ENCODE measurements at places on chromosomes 5 and 9.

- DNase-seq, result no peak
Measured at GRCh38 chr5:25891691-25892090, 1146.7 kb downstream of the CDH9 start.

GRCh38 chr9:35774907-35775635 lies 16.3 kb upstream of the NPR2 start:
- DNase-seq, result no peak

GRCh38 chr9:123807251-123807650 lies 122.7 kb downstream of the DENND1A start:
- DNase-seq, result no peak

GRCh38 chr9:2413160-2413805 lies 208.3 kb upstream of the VLDLR start:
- no peak for DNase-seq

DNA sequence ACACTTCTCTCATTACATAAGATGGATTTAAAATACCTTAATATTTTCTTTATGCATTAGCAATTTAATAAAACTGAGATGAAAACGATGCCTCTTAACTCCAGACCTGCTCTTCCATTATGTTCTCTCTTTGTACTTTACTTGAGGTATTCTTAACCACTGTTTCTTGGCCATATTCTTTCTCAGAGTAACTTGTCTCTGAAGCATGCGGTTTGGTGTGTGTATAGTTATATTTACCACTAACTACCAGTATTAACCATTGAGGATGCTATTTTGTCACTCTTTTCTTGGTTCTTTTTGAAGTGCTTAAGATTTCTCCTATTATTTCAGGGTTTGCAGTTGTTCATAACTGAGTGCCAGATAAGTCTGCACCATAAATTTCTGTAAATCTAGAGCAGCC lies 17.9 kb downstream of the TMEM167A start:
- DNase-seq, result no peak

DNA sequence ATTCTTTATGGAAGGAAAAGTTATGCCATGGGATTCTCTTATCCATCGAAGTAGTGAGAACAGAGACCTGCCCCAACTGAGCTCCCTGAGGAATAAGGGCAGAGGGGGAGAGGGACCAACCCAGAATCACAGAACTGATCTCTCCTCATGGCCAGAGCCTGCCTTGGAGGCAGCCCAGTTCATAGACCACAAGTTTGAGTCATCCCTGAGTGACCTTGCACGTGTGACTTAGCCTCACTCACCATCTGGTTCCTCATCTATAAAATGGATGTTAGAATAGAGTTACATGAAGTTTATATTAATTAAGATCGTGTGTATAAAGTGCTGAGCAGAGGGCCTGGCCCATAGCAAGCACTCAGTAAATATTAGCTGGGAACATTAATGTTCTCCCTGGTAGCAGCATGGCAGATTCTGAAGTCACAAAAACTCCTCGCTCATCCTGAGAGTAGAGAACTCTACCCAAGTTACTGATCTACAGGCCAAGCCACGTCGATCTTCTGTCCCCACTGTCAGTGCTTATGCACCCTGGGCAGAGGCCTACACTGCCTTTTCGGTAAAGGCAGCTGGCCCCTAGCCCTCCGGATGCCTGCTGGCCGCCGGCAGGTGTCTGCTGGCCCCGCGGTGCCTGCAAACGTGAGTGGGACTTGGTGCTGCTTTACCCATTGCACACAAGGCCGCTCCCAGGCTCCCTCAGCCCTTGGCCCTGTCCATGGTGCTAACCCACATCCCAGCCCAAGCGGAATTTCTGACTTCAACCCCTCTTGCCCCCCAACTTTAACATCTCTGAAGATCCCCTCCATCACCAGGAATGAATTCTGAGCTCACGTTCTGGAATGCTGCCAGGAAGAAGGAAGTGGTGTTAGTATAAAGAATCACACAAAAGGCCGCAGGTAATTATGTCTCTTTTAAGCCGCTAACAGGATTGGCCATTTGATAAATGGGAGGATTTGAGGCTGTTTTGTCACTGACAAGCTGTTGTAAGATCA lies 61.1 kb upstream of the ARAP3 start:
- DNase-seq, result no peak

DNA sequence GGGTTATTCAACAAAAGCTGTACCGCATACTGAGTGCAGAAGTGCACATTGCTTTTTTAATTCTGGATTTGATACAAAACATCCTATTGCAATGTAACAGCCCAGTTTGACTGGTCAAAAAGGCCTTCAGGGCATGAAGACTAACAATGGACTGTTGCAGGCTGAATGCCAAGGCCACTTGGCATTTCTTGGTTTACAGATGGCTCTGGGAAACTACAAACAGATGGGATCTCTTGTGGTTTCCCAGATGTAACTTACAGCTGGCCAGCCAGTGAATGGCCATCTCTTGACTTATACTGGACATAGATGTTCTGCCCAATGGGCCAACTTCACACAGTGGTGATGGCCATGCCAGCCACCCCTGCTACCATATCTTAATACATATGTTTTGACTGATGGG lies 36.8 kb downstream of the UGT3A2 start:
- DNase-seq, result no peak

GRCh38 chr5:18972177-18972576 lies 1015.8 kb downstream of the CDH18 start:
- no peak for DNase-seq

- DNase-seq, result no peak
Measured at GRCh38 chr5:80191991-80192398, 63.9 kb downstream of the SERINC5 start.

- DNase-seq, result no peak
Measured at GRCh38 chr9:20551835-20552234, 70.5 kb downstream of the MLLT3 start.

- no peak for DNase-seq
Measured at GRCh38 chr9:2816476-2817141, 27.3 kb downstream of the PUM3 start.

DNA sequence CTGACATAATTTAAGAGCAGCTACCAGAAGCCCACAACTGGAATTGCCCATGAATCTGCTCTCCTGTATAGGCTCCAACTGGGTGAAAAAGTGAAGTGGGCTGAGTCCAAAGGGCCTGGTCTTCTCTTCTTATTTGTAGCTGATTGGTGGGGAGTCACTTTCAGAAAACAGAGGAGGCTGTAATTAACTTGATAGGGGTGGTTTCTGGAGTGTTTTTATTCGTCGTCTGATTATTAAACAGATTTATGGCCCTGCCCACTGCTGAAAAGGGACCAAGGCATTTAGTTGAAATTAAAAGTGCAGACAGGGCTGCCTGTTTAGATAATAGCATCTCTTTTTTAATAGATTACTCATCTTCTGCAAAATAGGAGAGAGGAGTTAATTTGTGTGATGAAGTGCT lies 81.0 kb upstream of the SAP30L start:
- no peak for DNase-seq

DNA sequence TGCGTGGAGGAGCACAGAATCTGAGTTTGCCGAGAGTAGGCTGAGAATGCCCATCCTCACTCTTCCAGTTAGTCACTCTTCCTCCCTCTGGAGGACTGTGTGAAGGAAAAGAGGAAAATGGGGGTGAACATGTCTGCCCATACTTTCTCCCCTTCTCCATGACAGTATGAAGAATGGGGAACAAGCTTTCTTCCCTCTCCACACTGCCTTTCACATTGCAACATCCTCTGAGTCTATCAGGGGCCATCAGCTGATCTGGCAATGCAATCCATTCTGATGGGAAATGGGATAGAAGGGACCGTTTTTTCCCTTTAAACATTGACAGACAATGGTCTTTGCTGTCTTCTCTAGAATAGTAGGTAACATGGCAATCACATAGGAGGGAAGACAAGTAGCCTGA lies 56.8 kb downstream of the UGCG start:
- DNase-seq, result no peak

DNA sequence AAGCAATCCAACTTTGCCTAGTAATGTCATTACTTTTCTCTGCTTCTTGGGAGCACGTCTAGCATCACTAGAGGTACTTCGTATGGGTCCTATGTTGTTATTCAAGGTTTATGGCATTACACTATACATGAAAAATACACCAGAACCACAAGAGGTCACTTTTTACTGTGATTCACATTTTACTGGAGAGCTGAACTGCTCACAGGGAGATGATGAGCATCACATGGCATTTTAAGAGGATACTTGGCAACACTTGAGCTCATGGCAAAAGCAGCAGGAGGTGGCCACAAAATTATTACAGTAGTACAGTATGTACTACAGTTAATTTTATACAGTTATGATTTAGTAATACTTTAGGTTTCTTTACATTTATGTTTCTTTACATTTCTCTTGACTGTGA lies 223.4 kb downstream of the PARP8 start:
- no peak for DNase-seq

- no peak for DNase-seq
Measured at GRCh38 chr5:86617309-86617755, 409 bp upstream of the COX7C start.

GRCh38 chr5:57434227-57434640 lies 48.4 kb downstream of the ACTBL2 start:
- DNase-seq, result no peak

DNA sequence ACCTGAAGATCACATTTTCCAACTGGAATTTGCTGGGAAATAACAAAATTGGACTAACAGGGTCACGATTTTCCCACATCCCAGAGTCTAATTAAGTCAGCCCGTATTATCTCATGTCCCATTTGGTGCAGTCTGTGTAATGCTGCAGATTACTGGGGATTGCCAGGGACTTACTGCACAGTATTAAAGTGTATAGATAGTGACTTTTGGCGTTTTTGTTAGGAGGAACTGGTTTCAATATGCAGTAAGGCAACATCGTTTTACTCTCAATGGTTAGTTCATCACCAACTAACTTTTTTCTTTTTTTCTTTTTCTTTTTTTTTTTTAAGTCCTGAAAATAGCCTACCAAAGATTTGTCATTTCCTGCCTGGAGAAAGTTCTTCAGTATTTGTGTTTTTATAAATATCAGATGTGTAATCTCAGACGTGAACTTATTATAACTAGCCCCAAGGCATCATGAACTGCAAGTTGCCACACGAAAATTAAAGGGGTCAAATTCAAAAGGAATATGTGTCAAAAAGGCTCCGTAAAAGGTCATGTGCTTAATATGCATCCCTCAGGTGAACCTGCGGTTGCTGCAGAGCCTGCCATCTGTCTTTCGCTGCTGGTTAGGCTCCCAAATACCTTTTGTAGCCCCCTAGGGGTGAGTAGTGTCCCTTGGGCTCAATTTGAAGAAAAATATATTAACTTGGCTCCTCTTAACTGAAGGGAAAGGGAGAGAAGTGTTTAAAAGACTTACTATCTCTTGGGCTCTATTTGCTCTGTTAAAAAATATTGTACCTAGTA lies 176.7 kb upstream of the ADAMTSL1 start:
- no peak for DNase-seq

- DNase-seq, result no peak
Measured at GRCh38 chr9:136308702-136309053, 4.8 kb upstream of the CCDC187 start.

- DNase-seq, result no peak
Measured at GRCh38 chr5:129906177-129906887, 2.1 kb downstream of the CHSY3 start.

- no peak for DNase-seq
Measured at GRCh38 chr9:127628758-127629467, 16.8 kb downstream of the STXBP1 start.

- DNase-seq, result no peak
Measured at GRCh38 chr9:83964973-83965349, 15.1 kb downstream of the HNRNPK start.

DNA sequence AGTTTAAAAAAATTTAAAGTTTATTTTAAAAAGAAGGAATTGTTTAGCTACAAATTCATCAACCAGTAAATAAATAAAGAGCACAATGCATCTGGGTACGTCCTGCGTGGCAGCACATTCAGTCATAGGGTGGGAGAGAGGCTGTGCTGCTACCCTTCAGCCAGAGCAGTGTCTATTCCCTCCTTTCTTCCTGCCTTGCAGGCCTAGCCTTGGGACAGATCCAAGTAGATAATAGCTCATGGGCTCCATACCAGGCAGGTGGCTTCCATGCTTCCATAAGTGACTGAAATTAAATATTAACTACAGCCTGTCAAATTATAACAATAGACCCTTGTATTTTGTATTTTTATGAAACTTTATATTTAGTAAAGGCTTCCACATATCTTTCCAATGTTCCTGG lies 408.3 kb upstream of the RGMB start:
- DNase-seq, result no peak

- DNase-seq, result no peak
Measured at GRCh38 chr5:137144656-137145055, 354.5 kb downstream of the SPOCK1 start.

DNA sequence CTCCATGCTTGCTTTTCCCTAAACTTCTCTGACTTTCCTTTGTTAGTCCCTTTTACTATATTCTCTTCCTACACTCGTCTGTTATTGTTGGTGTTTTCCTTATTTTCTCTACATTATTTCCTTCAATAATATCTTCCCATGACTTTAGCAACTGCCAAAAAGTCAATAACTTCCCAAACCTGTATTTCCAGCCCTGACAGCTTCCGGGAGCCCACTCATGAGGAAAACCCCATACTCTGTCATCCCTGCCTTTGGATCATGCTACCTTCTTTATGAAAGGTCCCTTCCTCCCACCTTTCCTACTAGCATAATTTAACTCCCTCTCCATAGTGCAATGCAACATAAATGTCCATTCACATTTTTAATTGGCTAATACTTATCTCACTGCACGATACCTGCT lies 144.0 kb upstream of the CDH6 start:
- DNase-seq, result no peak

- DNase-seq, result no peak
Measured at GRCh38 chr9:109168170-109168569, 1.1 kb upstream of the FRRS1L start.

- no peak for DNase-seq
Measured at GRCh38 chr5:80035839-80036238, 691 bp downstream of the THBS4 start.

Measured in osteocyte (in vitro differentiated cells).